Right lobe of liver (tissue), 6 donors: ENCODE measurements at places on chromosomes 5 and 9. TPM values are rescaled to one million over a fixed set of nuclear protein-coding genes. Genes with fewer than 3 reads are reported as not detected.

The NR6A1 gene
- total RNA-seq: 3.6 TPM

The BRD8 gene
- total RNA-seq: 19.6 TPM

The CATSPER3 gene
- not detected for total RNA-seq

The PCDHB11 gene
- 0.18 TPM for total RNA-seq

The TRPM6 gene
- total RNA-seq: 0.24 TPM

The RFX3 gene
- 1.8 TPM for total RNA-seq

DNA sequence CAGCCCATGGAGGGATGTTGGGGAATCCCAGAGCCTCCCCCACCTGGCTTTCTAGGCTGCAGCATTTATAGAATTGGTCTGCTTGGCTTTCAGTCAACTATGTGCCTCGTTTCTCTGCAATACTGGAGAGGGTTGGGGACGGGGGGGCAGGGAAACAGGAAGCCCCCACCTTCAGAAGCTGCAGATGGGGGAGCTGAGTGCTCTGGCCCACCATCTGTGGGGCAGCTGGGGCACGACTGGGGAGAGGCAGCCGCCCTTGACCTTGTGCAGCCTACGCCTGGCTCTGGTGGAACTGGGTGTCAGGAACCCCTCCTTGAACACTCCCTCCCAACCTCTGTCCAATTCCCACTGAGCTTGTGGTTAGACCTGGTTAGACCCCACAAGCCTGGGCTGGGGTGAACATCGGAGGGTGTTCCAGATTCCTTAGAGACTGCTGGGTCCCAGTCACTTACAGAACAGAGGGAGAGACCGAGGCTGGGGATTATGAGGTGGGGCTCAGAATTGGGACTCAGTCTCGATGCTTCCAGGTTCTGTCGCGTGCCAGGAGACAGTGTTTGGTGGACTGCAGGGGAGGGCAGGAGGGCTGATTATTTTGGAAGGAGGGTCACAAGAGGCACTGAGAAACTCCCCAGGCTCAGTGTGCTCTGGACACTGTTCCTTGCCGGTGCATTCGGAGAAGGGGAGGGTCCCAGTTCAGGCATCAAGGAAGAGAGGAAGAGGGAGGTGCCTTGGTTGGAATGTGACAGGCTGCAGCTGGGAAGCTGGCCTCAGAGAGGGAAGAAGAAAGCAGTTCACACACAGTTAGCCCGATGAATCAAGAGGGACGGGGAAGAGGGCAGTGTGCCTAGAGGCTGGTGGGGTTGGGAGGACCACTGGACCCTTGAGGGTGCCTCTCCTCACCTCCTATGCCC, 25.6 kb downstream of the COL27A1 start:
- no peak for DNase-seq

DNA sequence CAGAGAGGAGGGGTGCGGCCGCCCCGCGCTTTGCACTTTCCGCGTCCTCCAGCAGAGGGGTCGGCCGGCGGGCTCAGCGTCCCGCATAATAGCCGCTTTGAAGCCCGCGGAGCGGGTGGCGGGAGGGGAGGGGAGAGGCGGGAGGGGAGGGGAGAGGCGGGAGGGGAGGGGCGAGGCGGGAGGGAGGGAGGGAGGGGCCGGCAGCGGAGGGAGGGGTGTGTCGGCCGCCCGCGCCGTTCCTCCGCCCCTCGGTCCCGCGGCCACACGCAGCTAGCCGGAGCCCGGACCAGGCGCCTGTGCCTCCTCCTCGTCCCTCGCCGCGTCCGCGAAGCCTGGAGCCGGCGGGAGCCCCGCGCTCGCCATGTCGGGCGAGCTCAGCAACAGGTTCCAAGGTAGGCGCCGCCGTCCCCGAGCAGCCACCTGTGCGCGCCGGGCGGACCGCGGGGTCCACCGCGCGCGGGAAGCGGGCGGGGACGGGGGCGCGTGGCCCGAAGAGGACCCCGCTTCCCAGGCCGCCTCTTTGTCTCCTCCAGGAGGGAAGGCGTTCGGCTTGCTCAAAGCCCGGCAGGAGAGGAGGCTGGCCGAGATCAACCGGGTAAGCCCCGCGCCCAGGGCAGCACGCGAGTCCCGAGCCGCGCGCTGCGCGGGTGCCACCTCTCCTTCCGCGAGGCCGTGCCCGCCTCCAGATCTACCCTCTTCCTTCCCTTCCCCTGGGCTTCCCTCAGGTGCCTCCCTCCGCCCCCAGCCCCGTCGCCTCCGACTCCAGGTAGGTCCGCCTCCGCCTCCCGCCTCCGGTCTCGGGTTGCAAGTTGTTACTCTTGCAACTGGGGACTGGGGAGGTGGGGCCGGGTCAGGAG, at the start of gene AIF1L:
TSS of gene AIF1L (plus strand) at position 263 of the 857 bp plus-strand sequence. CDS start at position 362, 99 bp downstream.
- no peak for DNase-seq

GRCh38 chr9:134363450-134363849, 37.2 kb downstream of the RXRA start:
- DNase-seq: no peak

GRCh38 chr5:62001640-62002039, 304.4 kb upstream of the KIF2A start:
- DNase-seq: no peak

- DNase-seq: peak; percentile 27
These were observed 35.8 kb downstream of the PIK3R1 start for GRCh38 chr5:68251386-68251785.

- DNase-seq: no peak
These were observed 86.1 kb downstream of the DEPDC1B start for GRCh38 chr5:60613826-60614225.

DNA sequence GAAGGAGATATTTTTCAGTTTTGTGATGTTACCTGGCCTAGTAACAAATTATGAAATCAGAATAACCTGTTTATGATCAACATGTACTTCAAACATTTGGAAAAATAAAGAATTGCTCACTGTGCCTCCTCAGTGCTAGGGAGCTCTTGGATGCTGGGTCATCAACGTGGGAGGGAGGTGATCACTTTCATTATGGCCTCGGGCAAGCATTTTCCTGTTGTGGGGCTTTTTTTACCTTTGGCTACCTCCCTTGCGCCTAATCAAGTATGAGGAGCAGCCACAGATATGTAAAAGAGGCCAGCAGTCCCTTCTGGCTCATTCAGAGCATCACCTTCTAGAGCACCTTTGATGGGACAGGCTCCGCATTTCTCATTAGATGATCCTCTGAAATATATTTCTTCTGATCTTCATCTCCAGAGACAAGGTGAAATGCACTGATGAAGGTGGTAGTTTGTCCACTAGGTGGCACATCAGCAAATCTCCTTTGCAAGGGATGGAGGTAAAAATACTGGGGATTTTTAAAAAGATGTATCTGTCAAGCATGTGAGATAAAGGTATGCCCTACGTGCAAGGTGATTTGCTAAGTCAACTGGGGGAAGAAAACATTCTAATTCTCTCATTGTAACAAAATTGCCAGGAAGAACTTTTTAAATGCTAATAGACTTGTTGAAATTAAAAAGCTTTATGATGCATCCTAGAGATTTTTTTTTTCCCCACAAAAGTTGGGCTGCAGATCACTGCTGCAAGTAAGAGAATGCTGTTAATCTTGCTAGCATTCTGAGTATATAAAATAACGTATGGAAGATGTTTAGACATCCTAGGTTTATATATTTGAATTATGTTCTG, 218.2 kb downstream of the MAST4 start:
- DNase-seq: no peak

DNA sequence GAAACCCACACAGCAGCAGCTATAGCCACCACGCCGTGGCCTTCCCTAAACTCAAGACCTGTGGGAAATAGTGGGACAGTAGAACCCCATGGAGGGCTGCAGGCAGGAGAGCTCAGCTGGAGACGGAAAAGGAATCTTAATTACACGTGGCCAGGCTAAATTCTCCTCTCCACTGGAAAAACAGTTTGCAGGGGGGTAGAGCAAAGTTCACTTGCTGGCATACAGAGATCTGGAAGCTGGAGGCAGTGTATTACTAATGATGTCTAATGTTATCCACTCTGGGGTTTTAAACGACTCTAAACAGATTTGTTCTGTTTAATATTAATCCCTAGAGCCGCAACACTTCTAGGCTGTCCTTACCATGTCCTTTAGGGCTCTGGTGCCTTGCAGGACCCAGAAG, 257.1 kb downstream of the SAXO1 start:
- no peak for DNase-seq

GRCh38 chr9:123112015-123112975, 78.8 kb downstream of the GPR21 start:
- no peak for DNase-seq

GRCh38 chr9:26324786-26325443, 567.7 kb downstream of the CAAP1 start:
- DNase-seq: no peak

DNA sequence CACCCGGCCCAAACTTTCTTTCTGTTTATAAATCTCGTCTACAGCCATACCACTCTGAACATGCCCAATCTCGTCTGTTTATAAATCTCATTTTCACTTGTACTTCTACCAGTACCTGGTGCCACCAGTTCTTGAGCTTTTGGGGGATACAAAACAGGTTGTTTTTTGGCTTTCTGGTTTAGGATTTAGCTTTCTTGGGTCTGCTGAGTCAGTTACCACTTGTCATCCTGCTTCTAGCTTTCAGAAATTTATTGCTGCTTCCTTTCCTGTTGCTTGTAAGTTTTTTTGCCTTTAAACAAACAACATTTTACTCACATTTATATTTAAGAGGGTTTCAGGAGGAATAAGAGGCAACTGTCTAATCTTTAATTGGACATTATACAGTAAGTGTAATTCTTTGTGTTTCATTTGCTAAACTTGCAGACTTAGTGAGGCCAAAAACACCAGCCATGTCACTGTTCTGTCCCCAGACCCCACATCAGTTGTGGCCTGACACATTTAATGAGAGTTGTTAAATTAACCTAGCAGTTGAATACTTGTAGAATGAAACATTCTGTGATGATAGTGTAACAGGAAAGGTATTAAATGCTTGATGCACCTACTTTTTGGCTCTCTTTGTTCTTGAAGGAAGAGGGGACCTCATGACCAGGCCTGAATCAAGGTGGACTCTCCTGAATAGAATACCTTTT, 11.8 kb downstream of the NDFIP1 start:
- no peak for DNase-seq

DNA sequence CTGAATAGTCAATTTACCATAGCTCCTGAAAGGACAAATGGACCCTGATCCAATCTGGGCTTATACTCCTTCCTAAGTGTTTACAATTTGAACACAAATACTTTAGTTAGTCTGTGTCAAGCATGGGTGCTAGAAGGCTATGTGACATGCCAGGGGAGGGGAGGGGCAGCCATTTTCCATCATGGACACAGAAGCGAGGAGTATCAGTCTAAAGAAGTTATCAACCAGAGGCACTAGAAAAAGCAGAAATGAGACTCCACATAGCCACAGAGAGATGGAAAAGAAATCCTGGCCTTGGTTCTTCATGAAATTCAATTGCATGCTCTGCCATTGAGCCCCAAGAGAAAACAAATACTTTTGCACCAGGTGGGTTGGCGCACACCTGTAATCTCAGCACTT, 61.8 kb downstream of the NR6A1 start:
- no peak for DNase-seq

DNA sequence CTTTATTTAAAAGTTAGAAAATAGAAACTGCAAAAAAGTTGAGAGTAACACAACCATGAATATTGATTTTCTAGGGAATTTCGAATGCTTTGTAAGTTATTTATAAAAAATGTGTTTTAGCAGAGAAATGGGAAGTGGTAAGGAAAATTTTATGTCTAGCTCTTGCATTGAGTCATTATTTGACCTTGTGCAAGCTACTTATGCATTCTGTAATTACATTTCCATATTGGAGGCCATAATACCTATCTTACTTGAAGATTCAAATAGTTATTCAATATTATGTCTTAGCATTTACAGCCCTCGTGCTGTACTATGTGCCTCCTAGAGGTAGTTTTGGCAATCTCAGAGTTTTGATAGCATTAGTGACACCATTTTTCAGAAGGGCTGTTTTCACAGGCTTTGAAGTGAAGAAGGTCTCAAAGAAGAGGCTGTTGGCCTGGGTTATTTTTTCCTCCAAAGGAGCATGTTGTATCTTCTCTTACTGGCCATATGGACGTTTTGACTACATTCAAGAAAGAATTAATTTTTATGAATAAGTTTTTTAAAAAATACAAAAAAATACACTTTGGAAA, 7.4 kb upstream of the DAP start:
- DNase-seq: no peak

DNA sequence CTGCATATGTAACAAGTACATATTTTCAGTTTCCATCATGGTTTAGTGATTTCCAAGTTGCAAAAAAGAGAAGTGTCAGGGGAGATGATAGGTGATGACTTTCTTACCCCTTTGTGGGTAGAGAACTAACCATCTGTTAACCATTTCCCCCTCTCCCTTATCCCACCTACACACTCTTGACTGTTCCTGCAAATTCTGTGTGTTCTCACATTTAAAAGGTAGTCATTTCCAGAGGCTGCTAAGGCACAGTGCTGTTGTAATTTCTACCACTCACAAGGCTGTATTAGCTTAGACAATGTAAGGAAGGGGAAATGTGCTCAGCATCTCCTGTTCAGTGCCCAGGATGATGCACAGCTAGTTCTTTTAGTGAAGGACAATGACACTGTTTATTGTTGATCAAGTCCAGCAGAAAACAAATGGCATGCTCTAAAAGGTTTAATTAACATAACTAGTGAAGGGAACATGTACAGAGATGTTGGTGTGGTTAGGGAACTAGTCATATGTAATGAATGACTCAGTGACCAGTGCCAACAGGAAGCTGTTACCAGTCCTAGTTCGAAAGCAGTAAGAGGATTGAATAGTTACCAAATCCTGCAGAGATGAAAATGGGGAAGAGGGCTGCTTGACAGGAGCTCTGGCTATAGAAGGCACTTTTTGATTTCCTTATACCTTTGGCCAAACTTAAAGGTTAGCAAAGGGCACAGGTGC, 165.1 kb downstream of the PLK2 start:
- DNase-seq: no peak

DNA sequence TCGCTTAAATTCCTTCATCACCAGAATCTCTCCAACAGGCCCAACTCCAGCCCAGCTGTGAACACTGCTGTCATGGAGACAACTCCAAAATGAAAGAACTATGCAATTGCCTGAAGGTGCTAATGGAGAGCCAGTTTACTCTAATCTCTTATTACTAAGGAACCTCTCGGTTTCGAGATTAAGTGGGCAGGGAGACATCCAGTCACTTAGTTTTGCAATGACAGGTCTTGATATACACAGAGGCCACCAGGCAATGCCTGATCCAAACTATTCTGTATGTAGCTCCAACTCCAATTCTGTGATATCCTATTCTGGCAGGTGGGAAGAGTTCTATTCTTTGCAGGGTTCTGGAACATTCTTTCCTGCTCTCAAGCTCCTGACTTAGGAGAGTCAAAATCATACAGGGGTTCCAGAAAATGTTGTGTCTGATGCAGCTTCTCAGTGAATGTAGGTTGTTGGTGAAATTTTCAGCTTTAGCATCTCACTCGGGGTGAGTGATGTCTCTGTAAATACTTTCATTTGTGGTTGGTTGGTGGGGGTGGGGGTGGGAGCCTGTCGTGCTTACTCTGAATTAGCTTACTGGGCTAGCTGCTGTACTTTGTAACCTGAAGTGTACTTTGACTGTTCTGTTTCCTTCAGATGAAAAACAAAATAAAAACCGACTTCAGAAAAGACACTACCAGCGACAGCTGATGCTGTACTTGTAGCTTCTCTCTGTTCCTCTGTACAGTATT, 170.9 kb downstream of the PALM2AKAP2 start:
- DNase-seq: no peak

GRCh38 chr9:37976714-37977477, 73.0 kb upstream of the SLC25A51 start:
- peak; percentile 4 for DNase-seq
